ENCODE measurements at places on chromosomes 4 and X. TPM values are rescaled to one million over a fixed set of nuclear protein-coding genes. Genes with fewer than 3 reads are reported as not detected.

GRCh38 chr4:134490863-134491262 is 289.3 kb upstream of the PABPC4L start:
- DNase-seq, result no peak

- no peak for DNase-seq
Measured at GRCh38 chr4:159347813-159348212, 244.9 kb downstream of the RAPGEF2 start.

The CORIN gene
- 0.11 TPM for total RNA-seq

The GLRA2 gene
- total RNA-seq, result not detected

- DNase-seq, result no peak
Measured at GRCh38 chr4:57193209-57193810, 83.1 kb upstream of the IGFBP7 start.

- no peak for DNase-seq
Measured at GRCh38 chr4:78667764-78668163, 108.4 kb upstream of the BMP2K start.

GRCh38 chr4:141562649-141563048 is 73.7 kb upstream of the IL15 start:
- no peak for DNase-seq

- DNase-seq, result peak; percentile 6
Measured at GRCh38 chr4:27702730-27703431, 842.2 kb downstream of the STIM2 start.

- DNase-seq, result no peak
Measured at GRCh38 chr4:104524591-104524990, 29.9 kb upstream of the CXXC4 start.

The RXFP1 gene
- total RNA-seq, result not detected

- no peak for DNase-seq
Measured at GRCh38 chr4:157803421-157803820, 369.4 kb downstream of the GASK1B start.

Data from HepG2 (cell line).